CD4-positive, alpha-beta T cell treated with Interleukin-6 for 4 hours (primary cell): ENCODE measurements at places on chromosomes 2 and 18.

DNA sequence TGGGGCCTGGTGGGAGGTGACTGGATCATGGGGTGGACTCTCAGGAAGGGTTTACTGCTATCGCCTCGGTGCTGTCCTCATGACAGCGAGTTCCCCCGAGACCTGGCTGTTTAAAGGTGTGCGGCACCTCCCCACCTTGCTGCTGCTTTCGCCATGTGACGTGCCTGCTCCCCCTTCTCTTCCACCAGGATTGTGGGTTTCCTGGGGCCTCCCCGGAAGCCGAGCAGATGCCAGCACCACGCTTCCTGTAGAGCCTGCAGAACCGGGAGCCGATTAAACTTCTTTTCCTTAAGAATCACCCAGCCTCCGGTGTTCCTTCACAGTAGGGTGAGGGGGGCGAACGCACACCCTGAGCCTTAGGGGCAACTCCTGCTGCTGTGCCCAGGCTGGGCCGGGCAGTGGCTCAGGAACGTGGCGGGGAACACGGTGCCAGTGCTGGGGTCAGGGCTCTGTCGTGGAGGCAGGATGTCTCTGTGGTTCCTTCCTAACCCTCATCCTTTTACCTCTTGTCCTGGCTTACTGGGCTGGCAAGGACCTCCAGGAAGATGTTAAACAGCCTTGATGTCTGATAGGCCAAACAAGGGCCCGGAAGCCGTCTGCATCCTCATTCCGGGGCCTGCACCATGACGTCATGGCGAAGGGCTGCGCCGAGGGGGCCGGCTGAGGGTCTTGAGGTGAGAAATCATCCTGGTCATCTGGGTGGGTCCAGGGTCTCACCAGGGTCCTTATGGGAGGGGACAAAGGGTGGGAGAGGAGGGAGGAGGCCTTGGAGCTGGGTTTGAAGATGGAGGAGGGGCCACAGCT, 12.7 kb downstream of the NEU4 start:
- no peak for DNase-seq

GRCh38 chr2:233444501-233444900, 90.2 kb downstream of the DGKD start:
- DNase-seq, result no peak

DNA sequence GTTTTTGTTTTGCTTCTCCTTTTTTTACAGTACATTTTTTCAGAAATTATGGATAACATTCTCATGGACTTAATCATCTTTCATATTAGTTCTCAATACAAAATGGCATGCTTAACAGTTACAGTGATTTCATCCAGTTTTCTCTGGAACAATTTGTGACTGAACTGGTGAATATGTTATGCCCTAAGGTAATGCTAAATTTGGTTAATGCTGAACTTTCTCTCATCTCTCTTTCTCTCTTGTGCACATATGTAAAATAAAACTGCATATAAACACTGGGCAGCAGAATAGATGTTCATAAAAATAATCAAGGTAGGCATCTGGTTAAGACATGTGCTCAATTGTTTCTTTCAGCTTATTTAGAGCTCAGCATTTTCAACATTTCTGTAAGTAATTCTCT, 196.3 kb upstream of the TMEFF2 start:
- DNase-seq, result no peak

DNA sequence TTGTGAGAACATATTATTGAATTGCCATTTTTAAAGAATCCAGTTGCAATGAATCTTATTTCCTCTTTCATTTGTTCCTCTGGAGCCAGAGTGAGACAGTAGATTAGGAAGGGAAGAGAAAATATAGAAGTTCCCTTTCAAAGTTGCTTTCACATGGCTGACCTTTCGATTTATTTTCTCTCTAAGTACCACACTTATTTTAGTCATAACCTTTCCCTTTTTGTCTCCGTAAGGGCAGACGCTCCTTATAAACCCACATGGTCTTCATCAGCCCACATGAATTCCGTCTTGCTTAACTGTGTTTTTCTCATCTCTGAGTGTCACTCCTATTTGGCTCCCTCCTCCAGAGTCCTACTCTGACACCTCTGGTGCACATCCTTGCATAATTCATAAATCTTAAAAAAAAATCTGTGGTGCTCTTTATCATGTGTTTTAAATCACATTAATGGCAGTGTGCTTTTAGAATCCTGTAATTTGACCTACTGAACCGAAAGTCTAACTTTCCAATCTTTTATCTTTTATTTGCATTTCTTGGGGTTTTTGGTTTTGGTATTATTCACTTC, 38.5 kb upstream of the ZNF396 start:
- no peak for DNase-seq

GRCh38 chr2:142218471-142218870, 87.7 kb upstream of the LRP1B start:
- no peak for DNase-seq

DNA sequence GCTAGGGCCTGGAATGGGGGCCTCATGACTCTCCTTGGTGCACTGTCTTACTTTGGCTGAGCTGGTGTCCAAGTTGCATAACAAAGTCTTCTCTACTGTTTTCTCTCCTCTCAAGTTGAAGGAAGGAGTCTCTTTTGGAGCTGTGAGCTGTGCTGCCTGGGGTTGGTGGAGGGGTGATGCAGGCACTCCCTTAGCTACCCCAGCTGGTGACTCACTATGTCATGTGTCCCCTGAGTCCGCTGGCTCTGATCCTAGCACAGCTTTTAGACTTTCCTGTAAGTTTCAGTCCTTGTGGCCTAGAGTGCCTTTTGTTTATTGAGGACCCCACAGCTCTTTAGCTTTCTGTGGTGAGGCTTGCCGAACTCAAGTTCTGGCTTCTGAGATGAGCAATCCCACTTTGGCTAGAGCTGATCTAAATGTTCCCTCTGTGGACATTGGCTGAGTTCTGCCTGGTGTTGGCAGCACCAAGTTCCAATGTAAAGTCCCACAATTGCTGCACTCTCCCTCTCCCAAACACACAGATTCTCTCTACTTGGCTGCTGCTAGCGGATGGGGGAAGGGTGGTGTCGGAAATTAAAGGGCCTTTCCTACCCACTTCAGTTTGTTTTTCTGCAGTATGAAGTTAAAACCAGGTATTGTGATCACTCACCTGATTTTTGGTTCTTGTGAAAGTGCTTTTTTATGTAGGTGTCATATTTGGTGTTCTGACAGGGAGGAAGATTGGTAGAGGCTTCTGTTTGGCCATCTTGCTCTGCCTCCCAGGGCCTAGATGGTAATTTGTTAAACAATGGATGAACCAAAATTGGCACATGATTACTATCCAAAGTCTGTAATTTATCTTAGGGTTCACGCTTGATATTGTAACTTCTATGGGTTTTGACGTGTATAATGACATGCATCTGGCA, 83.2 kb downstream of the COMMD1 start:
- DNase-seq, result no peak

- DNase-seq, result no peak
Observed at GRCh38 chr2:101145406-101145805, 5.8 kb downstream of the TBC1D8 start.

DNA sequence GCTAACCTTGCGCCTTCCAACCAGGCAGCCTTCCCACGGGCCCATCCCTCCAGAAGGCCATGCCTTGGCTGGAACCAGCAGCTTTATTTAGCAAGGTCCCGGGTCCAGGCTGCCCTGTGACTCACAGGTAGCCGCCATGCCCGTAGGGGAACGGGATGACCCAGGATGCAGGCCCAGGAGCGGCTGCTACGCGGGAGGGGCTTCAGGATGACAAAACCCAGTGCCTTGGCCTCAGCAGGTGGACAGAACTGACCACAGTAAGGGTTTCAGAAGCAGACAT, 63.3 kb downstream of the RTP5 start:
- DNase-seq, result no peak

GRCh38 chr2:120606280-120606679, 129.4 kb upstream of the GLI2 start:
- no peak for DNase-seq

GRCh38 chr2:200267350-200267749, 39.1 kb upstream of the SPATS2L start:
- no peak for DNase-seq

DNA sequence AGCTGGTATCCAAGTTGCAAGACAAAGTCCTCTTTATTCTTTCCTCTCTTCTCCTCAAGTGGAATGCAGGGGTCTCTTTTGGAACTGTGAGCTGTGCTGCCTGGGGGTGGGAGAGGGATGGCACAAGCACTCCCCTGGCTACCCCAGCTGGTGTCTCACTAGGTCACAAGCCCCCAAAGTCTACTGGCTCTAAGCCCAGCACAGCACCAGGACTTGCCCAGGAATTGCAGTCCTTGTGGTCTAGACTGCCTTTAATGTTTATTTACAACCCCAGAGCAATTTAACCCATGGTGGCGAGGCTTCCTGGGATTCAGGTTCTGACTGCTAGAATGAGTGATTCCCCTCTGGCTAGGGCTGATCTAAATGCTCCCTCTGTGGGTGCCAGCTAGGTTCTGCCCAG, 199.0 kb upstream of the STK17B start:
- no peak for DNase-seq

DNA sequence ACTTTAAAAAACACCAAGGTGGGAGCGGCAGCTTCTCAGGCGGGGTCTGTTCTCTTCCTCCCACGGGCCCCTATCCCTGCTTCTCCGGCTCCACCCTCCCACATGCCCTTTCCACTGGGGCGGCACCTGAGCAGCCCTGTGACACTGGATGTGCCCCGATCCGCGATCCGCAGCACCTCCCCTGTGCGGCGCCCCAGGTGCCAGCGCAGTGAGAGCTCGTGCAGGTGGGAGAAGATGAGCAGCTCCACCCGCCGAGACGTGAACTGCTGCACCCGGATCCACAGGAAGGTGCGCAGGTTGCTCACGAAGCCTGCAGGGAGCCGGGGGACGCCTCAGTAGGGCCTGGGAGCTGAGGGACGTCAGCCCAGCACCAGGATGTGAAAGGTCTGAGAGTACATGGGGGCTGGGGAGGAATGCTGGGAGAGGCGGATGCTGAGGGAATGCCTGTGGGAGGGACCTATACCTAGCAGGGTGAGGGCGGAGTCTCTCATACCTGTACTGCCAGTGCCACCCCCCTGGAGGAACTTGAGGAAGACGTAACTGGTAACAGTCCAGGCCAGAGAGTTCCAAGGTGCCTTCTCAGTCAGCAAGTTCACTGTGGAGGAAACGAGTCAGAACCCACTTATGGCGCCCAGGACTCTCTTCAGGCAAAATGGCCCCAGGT, 2.8 kb downstream of the ABCB6 start:
- DNase-seq, result no peak

DNA sequence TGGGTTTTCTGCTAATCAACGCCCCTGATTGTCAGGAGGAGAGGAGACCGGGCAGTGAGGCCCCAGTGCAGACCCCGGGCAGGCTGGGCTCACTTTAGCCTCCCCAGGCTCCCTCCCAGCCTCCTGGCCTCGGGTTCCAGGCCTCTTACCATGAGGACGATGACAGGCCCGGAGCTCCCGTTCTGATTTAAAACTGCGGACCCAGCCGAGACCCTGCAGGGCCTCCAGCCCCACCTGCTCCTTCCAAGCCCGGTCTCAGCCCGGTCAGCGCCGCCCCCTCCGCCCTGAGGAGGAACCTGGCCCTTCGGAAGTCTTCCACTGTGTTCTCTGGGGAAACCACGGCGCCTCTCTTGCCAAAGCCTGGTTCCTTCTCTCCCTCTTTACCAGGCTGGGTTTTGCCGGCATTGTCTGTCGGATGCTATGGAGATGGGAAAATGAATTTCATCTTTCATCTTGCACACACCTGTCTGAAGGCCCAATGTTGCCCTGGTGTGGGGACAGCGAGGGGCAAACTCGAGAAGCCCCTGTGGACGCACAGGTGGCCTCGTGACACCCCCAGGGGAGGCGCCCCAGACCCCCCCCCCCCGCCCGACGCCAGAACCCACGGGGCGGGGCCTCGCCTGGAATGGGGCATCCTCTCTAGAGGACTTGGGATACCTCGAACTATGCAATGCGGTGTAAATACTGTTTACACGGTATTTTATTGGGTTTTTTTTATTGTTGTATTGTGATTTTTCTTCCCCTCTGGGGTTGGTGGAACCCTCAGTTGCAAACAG, 37.7 kb upstream of the CTDP1 start:
- DNase-seq, result no peak

GRCh38 chr2:8710951-8711350, 29.1 kb downstream of the ID2 start:
- DNase-seq, result no peak

DNA sequence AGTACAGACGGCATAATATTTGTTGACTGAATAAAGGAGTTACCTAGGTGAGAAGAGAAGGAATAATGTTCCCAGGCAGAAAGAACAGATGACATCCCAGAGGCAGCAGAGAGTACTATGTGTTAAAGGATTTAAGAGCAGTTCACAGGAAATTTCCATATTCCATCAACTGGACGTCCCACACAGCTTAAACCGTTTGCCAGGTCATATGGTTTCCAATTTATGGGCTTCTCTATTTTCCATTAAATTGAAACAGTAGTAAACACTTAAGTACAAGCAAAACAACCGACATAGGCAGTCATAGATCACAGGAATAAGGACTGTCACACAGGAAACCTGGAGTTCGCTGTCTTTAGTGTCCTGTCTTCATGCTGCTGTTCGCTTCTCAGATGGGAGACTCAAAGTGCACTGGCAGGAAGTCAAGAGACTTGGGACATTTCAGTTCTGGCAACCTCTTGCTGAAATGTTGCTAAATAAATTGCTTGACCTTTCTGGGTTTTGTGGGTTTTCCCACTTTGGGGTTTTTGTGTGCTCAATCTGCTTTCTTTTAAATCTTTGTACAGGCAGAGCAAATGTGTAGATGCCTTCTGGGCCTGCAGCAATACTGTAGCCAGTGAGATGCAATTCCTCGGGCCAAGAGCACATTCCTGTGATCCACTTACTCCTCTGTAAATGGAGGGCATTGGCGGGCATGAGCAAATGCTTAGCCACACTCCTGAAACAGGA, 5.8 kb upstream of the PIEZO2 start:
- no peak for DNase-seq

- no peak for DNase-seq
Observed at GRCh38 chr2:12616456-12617156, 100.1 kb upstream of the TRIB2 start.

GRCh38 chr18:13934058-13934457, 18.7 kb upstream of the MC2R start:
- DNase-seq, result no peak
